Germinal center (tissue), 1 donor: ENCODE measurements at places on chromosomes 3 and 15.

GRCh38 chr3:31661993-31662670, 129.4 kb downstream of the STT3B start:
- no peak for DNase-seq

DNA sequence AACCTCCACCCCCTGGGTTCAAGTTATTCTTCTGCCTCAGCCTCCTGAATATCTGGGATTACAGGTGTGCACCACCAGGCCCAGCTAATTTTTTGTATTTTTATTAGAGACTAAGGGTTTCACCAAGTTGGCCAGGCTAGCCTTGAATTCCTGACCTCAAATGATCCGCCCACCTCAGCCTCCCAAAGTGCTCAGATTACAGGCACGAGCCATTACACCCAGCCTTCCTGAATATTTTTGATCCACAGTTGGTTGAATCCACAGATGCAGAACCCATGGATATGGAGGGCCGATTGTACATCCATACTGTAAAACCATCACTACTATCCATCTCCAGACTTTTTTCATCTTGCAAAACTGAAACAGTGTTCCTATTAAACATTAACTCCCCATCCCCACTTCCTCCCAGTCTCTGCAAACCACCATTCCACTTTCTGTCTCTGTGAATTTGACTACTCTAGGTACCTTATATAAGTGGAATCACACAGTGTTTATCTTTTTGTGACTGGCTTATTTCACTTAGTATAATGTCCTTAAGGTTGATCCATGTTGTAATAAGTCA, 8.2 kb upstream of the TMEM62 start:
- DNase-seq, result no peak

- DNase-seq, result no peak
These were observed 463.4 kb downstream of the ZIC1 start for GRCh38 chr3:147872568-147872967.

DNA sequence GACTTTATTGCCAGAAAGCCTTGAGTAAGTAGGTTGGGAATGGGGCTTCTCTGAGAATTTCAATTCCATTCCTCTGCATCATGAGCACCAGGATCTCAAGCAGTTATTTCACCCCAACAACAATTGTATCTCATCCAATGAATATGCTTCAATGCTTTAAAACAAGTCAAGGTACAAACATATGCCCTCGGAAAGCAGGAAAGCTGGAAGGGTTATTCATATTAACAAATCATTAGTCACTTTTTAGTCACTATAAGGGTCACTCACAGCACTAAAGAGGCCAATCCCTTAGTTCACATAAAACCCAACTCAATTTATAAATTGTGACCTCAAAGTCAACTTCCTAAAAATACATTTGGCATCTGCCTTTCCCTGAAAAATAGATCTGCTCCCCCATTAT, 16.2 kb downstream of the MB21D2 start:
- DNase-seq, result no peak

GRCh38 chr15:82570721-82571508, 30.7 kb upstream of the RPS17 start:
- no peak for DNase-seq
